ENCODE measurements at places on chromosomes 3 and 15.

GRCh38 chr3:122067588-122068240 is 12.6 kb downstream of the CD86 start:
- no peak for DNase-seq

DNA sequence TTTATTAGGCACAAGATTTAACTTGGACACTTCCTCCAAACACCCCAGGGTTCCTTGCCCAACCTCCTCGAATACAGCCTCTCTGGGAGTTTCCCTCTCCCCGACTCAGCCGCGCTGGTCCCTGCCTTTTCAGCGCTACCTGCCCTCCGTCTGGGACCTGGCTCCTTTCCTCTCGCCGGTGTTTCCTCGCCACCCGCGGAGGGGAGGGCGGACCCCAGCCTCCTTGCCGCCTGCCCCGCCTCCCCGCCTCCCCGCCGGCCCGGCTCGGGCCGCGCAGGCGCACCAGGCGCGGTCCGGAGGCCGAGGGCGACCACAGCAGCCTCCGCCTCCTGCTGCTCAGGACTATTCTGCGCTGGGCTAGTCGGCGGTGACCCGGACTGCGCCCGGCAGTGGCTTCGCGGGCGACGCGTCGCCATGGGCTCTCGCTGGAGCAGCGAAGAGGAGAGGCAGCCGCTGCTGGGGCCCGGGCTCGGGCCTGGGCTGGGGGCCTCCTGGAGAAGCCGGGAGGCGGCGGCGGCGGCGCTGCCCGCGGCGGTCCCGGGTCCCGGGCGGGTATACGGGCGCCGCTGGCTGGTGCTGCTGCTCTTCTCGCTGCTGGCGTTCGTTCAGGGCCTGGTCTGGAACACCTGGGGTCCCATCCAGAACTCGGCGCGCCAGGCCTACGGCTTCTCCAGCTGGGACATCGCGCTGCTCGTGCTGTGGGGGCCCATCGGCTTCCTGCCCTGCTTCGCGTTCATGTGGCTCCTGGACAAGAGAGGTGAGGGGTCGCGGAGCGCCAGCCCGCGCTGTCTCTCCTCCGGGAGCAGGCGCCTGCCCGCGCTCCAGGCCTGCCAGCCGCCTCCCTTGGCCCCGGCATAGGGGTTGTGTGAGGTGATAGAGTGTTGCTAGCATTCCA is at the start of gene SLC49A4:
SLC49A4 (plus strand) TSS at position 291 of the 895 bp plus-strand sequence; CDS start at position 415, 124 bp downstream.
- DNase-seq, result peak; percentile 96

DNA sequence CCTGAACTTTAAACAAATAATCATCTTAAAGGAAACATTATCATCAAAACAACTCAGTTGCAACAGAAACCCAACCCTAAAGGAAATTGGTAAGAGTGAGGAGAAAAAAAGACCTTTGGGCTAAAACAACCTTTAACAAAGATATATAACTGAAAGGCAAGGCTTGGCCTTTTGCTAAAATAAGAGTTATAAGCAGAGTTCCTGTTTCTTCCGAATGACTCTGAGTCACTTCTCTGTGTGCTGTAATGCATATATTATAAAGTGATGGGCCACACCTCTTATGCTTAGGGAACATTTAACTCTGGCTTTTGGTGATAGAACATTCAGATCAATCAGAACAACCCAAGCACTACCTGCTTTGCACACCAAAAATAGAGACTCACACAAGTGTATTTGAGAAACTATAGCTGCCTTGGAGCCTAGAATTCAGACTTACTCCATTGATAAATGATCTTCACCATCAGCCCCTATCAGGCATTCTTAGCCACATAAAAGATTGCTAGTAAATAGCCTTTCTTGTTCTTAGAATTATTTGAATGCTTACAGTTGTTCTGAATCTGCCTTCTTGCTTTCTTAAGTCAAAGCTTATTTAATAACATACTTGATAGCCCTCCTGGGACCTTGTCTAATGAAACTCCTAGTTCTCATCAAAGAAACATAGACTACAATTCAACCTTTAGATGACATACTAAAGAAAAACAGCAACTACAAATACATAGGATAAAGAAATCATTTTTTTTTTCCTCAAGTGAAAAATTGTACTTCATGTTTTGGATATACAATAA is 294.2 kb upstream of the SEMA6D start:
- DNase-seq, result no peak

GRCh38 chr15:34336991-34337556 is 507 bp downstream of the SLC12A6 start:
- peak; percentile 12 for DNase-seq

GRCh38 chr3:194935632-194936470 is 250.2 kb downstream of the FAM43A start:
- DNase-seq, result no peak

DNA sequence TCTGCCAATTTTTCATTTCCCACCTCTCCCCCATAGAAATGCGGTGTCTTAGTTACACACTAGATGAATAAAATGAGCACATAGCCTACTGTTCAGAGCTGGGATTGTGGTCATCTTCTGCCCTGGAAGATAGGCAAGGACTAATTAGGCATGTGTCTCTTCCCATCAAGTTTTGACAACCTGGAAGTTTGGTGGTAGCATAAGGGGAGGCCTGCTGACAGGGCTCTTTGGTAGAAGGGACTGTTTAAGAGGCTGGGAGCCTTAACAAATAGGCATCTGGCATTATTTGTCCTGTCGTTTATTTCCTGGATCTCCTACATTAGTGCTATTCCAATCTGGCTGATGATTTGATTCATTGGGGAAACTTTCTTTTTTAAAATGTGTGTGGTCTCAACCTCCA is 512.3 kb downstream of the ZNF385D start:
- DNase-seq, result no peak

- DNase-seq, result no peak
These were observed 13.3 kb downstream of the ZNF592 start for GRCh38 chr15:84761607-84762131.

GRCh38 chr3:23867838-23868237 is 49.0 kb downstream of the NKIRAS1 start:
- DNase-seq, result no peak

DNA sequence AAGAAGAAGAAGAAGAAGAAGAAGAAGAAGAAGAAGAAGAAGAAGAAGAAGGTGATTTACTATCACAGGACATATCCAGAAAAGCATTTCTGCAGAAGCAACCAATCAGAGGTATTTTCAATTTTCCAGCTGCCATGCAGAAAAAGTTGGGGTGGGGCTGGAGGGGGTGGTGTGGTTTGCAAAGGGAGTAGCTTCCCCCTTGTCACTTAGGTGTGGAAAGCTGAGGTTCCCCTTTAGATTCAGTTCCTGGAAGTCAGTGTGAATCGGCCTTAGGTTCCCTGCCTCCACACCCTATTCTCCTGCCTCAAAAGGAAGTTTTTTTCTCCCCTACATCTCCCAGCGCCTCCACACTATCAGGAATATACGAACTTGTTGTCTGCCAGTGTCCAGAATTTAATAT is 276.7 kb upstream of the ARRDC4 start:
- no peak for DNase-seq

- DNase-seq, result no peak
These were observed 11.0 kb upstream of the MUSTN1 start for GRCh38 chr3:52845691-52846431.

- no peak for DNase-seq
These were observed 822 bp downstream of the MRPL3 start for GRCh38 chr3:131501949-131502348.

DNA sequence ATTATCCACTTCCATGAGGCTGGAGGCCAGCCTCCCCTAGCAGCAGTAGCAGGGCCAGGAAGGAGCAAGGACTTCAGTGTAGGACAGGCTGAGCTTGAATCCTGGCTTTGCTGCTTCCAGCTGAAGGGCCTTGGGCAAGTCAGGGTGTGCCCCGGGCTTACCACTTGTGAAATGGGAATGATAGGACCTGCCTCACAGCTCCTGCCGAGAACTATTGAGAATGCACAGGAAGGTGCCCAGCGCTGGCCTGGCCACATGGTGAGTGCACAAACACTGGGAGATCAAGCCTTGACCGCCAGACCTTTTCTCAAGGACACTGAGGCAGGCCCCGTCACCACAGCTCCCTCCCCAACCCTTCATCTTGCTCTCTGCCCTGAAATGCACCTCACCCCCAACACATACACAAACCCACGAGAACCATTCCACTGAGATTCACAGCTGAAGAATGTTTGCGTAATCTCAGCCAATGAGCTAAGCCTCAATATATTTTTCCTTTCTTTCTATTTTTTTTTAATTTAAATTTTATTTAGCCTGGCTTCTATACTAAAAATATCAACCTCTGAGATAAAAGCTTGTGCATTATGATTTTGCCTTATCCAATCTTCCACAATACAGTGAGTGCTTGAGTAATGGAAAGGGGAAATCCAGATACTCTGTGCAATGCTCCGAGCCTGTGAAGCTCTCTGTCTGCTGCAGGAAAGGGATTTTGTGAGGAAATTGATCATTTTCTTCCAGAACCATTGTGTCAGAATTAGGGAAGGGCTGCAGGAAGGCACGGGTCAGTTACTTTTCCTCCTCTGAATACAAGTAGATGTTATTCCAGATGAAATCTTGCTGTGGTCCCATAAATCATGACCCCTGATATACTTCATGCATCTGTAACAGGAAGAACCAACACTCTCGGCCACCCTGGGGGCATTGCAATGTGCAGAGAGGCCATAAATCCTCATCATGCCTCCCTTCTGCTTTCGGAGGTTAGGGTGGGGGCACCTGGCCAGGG is 193.9 kb downstream of the TLE3 start:
- no peak for DNase-seq
